ENCODE measurements at places on chromosomes 12 and 14.

- DNase-seq = no peak
These were observed 57.2 kb upstream of the MAX start for GRCh38 chr14:65159281-65160062.

- DNase-seq = no peak
These were observed 128.0 kb upstream of the PWP1 start for GRCh38 chr12:107557589-107558100.

GRCh38 chr14:73227812-73228781, 9.2 kb upstream of the PAPLN start:
- no peak for DNase-seq

- DNase-seq = no peak
These were observed 193.0 kb downstream of the TTC8 start for GRCh38 chr14:89017417-89017816.

GRCh38 chr14:31746326-31746725, 185.1 kb downstream of the NUBPL start:
- DNase-seq = no peak

- DNase-seq = no peak
These were observed 68.6 kb downstream of the HMGA2 start for GRCh38 chr12:65892841-65893251.

DNA sequence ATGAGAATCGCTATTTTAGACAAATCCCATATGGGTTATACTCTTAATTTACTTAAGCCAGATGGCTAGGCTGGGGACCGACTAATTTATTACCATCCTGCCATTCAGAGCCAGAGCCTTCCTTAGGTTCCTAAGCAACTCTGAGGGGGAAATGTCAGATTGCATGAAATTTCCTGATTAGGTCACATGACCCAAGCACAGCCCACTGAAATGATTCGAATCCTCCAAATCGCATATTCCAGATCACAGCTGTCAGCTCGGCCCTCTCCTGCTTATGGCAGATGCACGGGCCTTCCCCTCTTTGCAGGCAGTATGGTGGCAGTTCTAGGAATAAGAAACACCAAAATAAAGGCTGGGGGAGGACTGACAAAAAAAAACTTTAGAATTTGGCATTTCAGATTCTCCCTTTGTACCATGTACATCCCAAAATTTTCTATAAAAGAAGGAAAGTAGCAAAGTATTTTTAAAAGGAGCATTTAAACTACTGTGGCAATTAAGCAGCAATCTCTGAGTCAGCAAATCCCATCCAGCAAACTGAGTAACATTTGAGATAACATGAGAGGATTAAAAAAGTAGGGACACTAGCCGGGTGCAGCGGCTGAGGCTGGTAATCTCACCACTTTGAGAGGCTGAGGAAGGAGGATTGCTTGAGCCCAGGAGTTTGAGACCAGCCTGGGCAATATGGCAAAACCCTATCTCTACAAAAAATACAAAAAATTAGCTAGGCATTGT, 30.5 kb upstream of the NUDT4 start:
- DNase-seq = peak; percentile 39

DNA sequence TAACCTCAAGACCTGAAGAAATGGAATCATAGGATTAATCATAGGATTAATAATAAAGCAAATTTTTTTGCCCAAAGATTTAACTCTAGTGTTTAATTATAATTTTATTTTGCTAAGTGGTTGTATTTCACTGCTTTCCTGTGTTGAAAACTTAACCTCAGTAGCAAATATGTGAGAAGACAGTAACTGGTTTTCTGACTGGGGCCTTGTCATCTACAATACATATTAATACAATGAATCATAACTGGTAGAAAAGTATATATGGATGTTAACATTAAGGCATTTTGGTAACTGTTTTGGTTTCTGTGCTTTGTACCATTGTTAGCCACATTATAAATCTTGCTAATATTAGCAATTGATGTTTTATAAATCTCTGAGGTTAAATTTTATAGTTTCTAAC, 92.2 kb downstream of the ACSS3 start:
- DNase-seq = no peak

GRCh38 chr14:53144244-53144643, 8.9 kb downstream of the DDHD1 start:
- no peak for DNase-seq

- no peak for DNase-seq
These were observed 1201.0 kb downstream of the FSCB start for GRCh38 chr14:43306053-43306452.

DNA sequence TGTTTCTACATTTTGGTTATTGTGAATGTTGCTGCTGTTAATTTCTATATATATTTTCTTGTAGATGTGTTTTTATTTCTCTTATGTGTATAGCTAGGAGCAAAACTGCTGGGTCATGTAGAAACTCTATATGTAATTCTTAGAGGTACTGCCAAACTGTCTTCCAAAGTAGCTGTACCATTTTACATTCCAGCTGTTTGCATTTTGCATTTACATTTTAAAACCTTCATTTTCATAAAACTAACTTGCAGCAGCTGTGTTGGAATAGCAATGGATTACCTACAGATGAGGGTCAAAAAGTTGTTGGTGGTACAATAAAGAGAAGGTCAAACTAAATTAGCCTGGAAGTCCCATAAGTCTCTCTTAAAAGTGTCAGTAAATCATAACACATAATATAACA, 1109.7 kb downstream of the FLRT2 start:
- no peak for DNase-seq

- DNase-seq = no peak
These were observed 189.5 kb upstream of the HMGA2 start for GRCh38 chr12:65634626-65635331.

- DNase-seq = no peak
These were observed 5.7 kb downstream of the CACNA2D4 start for GRCh38 chr12:1912580-1913376.

- peak; percentile 85 for DNase-seq
These were observed 1.7 kb downstream of the SINHCAF start for GRCh38 chr12:31324116-31324844.

DNA sequence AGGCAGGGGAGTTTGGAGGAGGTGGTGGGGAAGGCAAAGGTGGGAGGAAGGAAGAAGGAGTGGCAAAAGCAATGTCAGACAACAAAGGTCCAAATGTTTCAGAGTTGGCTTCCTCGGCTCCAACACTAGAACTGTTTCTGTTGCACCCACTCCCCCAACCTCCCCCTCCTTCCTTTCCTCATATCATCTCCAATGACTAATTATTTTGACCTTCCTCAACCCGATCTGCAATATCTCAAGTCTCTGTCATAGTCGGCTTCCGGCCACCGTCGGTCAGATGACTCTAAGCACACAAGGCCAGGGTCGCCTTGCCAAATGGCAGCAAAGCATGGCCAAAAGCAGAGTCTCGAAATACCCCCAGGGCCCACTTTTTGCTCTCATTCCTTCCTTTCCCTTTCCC, 637.0 kb upstream of the TBX3 start:
- DNase-seq = no peak

DNA sequence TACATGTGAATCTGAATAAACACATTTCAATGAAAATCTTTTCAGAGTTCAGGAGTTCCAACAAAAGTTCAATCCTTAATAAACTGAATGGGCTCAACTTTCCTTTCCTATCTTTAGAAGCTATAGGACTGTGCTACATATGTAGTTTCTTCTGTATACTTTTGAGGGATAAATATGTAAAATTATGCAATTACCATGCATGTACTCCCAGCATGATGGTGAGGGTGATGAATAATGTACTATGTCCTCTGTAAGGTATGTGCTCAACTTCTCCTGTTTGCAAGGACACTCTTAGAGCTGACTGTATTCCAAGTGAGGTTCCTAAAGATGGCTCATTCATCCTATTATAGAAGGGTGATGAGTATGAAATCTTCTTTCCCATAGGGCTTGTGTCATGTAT, 15.5 kb downstream of the MBIP start:
- DNase-seq = no peak

- no peak for DNase-seq
These were observed 5.0 kb downstream of the CRIP2 start for GRCh38 chr14:105479431-105480158.

DNA sequence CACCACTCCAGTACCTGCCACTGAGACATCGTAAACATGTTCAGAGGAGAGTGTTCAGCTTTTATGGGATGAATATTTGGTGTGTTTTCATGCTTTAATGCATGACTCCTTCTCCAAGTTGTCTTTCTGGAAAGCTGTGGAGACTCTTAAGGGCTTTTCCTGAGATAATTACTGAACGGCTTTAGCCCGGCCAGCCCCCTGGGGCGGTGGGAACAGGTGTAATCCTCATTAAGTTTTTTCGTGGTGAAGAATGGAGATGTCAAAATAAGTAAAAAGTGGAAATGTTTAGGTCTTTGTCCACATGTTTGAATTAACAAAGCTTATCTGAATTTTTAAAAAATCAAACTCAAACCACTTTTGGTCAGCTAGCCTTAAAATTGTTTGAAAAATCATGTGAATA, 1.5 kb downstream of the SYNE2 start:
- DNase-seq = no peak

GRCh38 chr14:100135784-100136183, 23.7 kb downstream of the DEGS2 start:
- DNase-seq = no peak

- DNase-seq = no peak
These were observed 58.1 kb downstream of the DAAM1 start for GRCh38 chr14:59246566-59246965.

GRCh38 chr12:87642245-87642644, 387.0 kb downstream of the C12orf50 start:
- DNase-seq = no peak

DNA sequence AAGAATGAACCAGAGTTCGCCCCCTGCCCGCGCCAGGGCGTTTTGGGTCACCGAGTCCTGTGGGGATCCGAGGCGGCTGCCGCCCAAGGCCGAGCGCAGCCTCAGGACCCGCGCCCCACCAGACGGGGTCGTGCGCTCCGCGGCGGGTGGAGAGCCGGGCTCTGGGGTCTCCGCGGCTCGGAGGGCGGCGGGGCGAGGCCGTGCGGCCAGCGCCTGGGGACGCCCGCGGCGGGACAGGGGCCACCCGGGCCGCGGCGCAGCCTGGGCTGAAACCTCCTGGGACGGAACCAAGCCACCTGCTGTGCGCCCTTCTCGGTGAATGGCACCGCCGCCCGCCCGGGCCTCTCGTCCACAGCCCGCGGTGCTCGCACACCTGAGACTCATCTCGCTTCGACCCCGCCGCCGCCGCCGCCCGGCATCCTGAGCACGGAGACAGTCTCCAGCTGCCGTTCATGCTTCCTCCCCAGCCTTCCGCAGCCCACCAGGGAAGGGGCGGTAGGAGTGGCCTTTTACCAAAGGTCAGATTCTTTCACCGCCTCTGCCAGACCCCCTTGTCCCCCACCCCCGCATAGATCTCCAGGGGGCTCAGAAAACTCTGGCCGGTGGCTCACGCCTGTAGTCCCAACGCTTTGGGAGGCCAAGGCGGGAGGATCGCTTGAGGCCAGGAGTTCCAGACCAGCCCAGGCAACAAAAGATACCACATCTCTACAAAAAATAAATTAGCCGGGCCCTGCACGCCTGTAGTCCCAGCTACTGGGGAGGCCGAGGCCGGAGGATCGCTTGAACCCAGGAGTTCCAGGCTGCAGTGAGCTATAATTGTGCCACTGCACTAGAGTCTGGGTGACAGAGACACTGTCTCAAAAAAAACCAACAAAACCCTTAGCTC, 901 bp downstream of the B3GNT4 start:
- DNase-seq = no peak

- no peak for DNase-seq
These were observed 1.3 kb upstream of the TGM1 start for GRCh38 chr14:24264298-24264697.

DNA sequence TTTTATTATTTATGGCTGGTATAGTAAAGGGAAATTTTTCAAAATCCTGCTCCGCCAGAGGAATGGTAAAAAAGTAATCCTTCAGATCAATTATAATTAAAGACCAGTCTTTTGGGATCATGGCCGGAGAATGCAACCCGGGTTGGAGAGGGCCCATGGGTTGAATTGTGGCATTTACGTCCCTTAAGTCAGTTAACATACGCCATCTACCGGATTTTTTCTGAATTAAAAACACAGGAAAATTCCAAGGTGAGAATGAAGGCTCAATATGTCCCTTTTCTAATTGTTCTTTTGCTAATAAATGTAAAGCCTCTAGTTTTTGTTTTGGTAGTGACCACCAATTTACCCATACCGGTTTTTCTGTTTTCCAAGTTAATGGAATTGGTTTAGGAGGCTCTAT, 602.8 kb downstream of the ALG10 start:
- peak; percentile 11 for DNase-seq

DNA sequence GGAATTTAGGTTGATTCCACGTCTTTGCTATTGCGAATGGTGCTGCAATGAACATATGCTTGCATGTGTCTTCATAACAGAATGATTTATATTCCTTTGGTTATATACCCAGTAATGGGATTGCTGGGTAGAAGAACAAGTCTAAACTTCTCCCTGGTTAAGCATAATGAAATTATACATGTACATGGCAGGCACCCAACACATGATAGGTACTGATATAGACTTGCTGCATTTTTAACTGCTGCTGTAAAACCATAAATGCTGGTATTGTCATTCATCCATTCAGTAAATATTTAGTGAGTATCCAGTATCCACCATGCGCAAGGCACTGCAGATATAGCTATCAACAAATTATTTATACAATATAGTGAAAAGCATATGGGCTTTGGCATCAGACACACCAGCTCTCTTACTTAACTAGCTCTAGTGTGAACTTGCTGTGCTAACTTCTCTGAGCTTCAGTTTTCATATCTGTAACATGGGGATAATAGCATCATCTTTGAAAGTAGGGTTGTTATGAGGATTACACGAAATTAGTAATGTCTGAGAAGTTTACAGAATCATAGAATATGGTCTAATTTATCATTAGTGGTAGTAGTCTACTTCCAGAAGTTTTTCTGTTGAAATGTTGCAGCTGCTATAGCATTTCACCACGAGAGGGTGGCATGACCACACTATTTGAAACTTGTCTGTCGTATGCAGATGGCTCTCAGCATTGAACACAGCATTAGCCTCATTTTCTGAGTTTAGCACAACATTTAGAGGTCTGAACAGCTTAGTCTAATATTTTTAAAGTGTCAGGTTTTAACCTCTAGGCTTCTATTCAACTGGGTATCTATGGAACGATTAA, 32.0 kb upstream of the SEL1L start:
- peak; percentile 50 for DNase-seq

DNA sequence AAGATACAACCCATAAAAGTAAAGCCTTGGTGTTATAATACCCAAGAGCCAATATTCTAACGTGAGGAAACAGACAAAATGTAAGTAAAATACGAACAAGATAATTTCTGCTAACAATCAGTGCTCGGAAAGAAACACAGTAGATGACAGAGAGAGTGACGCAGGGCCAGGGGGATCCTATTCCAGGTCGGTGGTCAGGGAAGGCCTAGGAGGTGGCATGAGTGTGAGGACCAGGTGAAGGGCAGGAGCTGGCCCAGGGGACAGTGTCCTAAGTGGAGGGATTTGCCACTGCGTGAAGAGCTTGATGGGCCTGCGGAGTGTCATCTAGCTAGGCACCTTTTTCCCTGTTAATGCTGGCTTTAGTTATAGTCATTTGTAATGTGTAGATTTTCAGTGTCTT, 35.3 kb downstream of the ETV6 start:
- no peak for DNase-seq

GRCh38 chr12:12501121-12501520, 61.5 kb downstream of the DUSP16 start:
- DNase-seq = no peak

- DNase-seq = no peak
These were observed 126.2 kb downstream of the CRADD start for GRCh38 chr12:93803424-93803807.
